ENCODE measurements at places on chromosomes 13 and 19.

DNA sequence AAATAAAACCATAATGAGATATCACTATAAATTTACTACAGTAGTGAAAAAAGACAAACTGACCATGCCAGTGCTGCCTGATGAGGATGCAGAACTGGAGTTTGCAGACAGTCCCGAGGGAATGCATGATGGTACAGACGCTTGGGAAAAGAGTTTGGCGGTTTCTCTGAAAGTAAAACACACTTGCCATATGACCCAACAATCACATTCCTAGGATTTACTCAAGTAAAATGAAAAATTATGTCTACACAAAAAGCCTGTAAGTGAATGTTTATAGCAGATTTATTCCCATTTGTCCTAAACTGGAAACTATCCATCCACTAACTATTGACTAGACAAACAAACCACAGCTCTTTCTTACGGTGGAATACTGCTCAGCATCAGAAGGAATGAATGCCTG is 271.0 kb downstream of the DNAJC15 start:
- DNase-seq: no peak

- DNase-seq: no peak
These were observed 8.7 kb upstream of the RELB start for GRCh38 chr19:44992336-44993163.

- DNase-seq: peak; percentile 19
These were observed 10.5 kb upstream of the NTN5 start for GRCh38 chr19:48683349-48683748.

- peak; percentile 33 for DNase-seq
These were observed 998 bp downstream of the NFKBIB start for GRCh38 chr19:38900743-38901190.
